ENCODE measurements at places on chromosomes 4 and X.

- DNase-seq: no peak
These were observed 15.6 kb upstream of the SHISA3 start for GRCh38 chr4:42381666-42382065.

DNA sequence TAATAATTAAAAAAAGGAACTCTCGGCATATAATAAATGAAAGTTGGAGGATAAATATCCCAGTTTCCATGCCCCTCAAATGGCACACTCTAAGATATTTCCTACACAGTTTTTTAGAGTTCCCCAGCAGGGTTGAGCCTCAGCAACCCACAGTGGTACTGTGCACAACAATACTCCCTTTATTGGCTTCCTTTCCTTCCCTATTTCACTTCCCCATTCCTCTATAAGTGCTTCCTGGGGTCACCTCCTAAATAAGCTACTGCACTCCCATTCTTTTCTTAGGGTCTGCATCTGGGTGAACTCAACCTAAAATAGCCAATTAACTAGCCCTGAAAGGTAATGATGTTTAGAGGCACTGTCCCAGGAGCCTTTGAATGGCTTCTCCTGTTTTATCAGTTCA is 76.4 kb upstream of the NHS start:
- DNase-seq: no peak

- DNase-seq: no peak
These were observed 612.2 kb downstream of the DMD start for GRCh38 chrX:32599156-32599555.

DNA sequence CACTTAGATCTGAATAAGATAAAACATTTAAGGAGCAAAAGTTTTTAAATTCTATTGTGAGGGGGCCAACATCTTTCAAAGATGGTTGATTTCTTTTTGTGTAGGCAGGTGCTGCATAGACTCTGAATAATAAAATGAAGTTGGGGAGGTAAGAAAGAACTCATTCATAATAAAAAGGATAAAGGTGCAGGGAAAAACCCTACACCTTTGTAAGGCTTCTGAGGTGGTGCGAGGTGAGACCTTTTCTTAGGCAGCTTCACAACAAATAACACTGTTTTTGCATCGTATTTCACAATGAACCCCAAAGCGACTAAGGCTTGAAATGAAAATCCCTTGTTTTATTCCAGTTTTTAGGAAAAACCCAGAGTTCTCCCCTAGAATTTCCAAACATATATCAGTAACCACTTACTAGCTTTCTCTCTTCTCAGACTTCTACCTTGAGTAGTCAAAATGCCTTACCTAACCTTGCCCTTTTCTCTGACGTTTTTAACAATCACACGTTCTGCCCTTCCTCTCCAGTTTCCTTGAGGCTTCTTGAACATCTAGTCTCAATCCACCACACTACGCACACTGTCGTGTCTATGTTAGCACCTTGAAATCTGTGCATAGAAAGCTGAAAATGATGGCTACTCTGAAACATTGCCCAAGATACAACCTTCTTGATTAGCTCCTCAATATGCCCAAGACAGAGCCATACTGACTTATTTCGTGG is 30.2 kb downstream of the MAML3 start:
- no peak for DNase-seq

GRCh38 chrX:151878574-151878973 is 34.1 kb upstream of the MAGEA4 start:
- DNase-seq: no peak

- DNase-seq: no peak
These were observed 52.7 kb downstream of the SLC10A7 start for GRCh38 chr4:146469022-146469421.

DNA sequence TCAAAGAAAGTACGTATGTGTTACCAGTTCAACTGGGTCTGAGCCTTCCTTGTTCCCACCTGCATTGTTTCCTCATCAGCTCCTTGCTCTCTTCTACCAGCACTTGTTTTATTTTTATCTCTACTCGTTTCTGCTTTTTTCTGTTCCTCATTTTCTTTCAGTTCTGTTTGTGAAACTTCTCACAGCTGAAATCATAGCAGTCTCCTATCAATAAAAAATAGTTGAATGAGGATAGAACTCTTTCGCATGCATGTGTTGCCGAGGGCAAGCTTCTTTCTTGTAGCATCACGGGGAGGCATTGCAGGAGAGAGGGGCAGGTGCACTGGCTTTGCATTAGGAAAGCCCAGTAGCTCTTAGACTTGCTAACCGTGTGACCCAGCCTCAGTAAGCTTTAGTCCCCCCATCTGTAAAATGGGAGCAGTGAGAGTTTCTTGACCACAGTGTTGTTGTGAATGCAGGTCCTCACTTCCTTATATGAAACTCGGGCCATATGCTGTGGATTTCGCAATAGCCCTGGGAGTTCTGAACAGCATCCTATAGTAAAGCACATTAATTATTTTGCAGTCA is 24.7 kb downstream of the OFD1 start:
- DNase-seq: no peak

DNA sequence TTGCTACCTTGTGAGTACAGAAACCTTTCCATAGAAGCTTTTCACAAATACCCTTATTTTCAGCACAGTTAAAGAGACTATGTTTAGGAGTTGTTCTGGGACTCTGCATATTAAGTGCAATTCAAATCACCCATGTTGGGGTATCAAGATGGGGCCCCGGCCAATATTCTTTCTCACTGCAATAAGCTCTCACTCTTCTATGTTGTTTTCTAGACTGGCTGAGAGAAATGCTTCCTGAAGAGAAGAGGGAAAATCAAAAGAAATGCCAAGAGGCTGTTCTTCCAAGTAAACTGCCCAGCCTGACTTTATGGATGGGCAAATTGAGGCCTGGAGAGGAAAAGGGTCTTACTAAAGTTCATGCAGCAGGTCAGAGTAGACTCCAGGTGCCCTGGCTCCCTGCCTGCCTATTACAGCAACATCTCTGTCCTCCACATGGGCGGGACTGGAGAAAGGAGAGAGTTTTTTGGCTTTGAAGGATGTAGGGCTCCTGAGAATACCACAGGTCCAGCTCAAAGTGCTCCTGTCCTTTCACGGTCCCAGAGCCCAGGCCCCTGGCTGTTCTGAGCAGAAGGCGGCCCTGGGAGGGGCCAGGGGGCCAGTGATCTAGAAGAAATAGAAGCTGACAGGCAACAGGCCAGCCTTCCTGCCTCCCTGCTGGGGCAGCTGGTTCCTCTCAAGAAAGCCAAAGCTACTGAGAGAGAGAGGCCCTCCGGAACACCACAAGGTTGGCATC is 745 bp upstream of the IQSEC2 start:
- DNase-seq: no peak

All from HepG2 (cell line).